NCI-H2081 treated with DMSO at 0.1 percent for 48 hours (cell line): ENCODE measurements at places on chromosomes 7 and 10.

DNA sequence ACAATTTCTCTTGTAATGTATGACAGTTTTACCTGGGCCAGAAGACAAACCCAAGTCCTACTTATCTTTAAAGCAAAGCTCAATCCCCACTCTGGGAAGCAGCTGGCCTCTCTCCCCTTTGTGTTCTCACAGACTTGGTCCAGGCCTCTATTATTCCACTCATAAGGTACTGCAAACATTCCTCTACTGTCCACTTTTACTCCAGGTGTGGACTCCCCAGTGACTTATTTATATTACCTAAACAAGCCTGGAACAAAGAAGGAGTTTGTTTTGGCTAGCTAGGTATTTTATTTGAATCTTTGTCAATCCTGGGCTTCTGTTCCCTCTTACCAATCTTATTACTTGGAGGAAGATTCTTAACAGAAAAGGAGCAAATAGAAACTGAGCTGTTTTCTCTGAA is 163.5 kb downstream of the SKAP2 start:
- DNase-seq: no peak

- DNase-seq: no peak
Observed at GRCh38 chr10:12382956-12383531, 33.7 kb downstream of the CAMK1D start.

GRCh38 chr10:6643962-6644361 is 63.9 kb upstream of the PRKCQ start:
- no peak for DNase-seq

- DNase-seq: no peak
Observed at GRCh38 chr7:25781704-25782103, 370.3 kb upstream of the NFE2L3 start.

GRCh38 chr10:103659674-103660363 is 166.3 kb downstream of the NEURL1 start:
- no peak for DNase-seq

GRCh38 chr7:132380059-132380458 is 196.2 kb downstream of the PLXNA4 start:
- no peak for DNase-seq

DNA sequence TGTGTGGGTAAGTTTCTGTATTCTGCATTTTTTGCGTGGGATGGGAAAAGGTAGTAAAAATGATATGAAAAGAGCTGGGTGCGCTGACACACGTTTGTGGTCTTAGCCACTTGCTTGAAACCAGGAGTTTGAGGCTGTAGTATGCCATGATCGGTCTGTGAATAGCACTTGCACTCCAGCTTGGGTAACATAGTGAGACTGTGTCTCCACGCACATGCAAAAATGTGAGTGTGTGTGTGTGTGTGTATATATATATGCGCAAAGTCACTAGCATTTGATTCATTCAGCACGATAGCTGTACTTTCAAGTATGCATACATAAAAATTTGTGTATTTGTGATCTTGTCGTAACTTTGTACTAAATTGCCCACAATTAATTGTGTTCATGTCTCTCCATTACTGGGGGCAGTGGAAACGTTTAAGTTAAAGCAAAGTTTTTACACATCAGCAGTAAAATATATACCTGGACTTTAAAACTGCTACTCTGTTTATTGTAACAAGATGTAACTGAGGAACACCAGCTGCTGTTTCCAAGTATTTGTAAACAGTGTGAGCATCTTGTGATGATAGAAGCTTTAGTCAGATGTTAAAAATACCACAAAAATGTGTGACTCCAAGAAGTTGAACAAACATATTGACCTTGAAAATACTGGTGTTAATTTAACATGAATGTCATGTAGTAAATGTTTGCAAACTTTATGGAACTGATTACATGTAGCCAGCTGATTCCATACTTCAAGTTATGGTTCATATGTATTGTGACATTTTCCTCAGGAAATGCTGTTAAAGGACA is 1.6 kb downstream of the ZRANB1 start:
- DNase-seq: no peak

GRCh38 chr10:19952224-19953010 is 136.2 kb downstream of the PLXDC2 start:
- DNase-seq: no peak

DNA sequence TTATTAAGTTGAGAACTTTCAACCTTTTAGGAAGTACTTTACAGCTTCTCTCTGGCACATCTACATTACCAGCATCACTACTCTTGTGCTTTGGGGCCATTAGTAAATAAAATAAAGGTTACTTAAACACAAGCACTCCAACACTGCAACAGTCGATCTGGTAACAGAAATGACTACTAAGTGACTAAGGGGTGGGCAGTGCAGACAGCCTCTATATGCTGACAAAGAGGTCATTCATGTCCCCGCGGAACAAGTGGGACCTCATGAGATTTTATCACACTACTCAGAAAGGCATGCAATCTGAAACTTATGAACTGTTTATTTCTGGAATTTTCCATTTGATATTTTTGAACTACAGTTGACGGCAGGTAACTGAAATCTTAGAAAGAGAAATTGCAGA is 111.3 kb upstream of the DNAJB12 start:
- no peak for DNase-seq

- no peak for DNase-seq
Observed at GRCh38 chr10:35422228-35422627, 85.9 kb downstream of the CCNY start.

DNA sequence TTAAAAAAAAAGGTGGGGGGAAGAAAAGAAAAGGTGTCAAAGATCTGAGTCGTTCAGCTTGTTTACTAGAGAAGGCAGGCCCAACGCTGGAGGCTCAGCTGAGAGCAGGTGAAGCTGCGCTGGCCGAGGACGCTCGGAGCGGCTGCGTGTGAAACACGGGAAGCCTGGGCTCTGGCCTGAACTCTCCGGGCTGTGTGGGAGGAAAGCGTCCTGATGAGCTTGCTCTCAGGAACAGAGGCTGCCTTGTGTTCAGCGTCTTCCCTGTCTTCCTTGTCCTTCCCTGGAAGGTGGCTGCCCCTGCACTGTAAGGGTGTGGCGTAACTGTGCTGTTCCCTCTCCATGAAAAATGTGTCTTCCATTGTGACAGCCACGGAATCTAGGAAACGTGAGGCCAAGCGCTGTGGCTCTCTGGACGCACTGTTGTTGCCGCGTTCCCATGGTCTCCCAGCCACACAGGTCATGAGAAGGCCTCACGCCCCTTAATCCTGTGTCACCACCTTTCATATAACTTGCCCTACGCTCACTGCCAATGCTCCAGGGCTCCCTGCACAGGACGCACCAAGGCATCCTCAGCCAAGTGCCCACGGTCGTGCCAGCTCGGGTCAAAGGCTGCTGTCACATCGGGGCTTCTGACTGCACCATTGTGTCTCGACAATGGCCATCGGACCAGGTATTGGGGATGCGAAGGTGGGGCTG is 15.8 kb downstream of the IL15RA start:
- DNase-seq: no peak

- DNase-seq: no peak
Observed at GRCh38 chr10:43151371-43151770, 13.1 kb downstream of the CSGALNACT2 start.

- DNase-seq: no peak
Observed at GRCh38 chr7:157865351-157866165, 528.8 kb downstream of the DNAJB6 start.
